ENCODE measurements at places on chromosomes 1 and 21. TPM values are rescaled to one million over a fixed set of nuclear protein-coding genes. Genes with fewer than 3 reads are reported as not detected.

The CR1L gene
- polyA plus RNA-seq = not detected

The KRTAP13-2 gene
- not detected for polyA plus RNA-seq

The TTC39A gene
- polyA plus RNA-seq = 18.9 TPM

The MAP3K7CL gene
- 0.64 TPM for polyA plus RNA-seq

The ILF2 gene
- polyA plus RNA-seq = 178 TPM

The SPOCD1 gene
- 2.8 TPM for polyA plus RNA-seq

GRCh38 chr21:25858325-25858724 is 123.6 kb downstream of the GABPA start:
- H3K4me3 ChIP-seq = no peak overlapping the region
- no peaks in the 10 kb centered on the region for H3K36me3 ChIP-seq
- no peaks in the 10 kb centered on the region for H3K27me3 ChIP-seq
- no peak overlapping the region for H3K27ac ChIP-seq
- no peaks in the 10 kb centered on the region for H3K4me1 ChIP-seq
- DNase-seq = no peak

DNA sequence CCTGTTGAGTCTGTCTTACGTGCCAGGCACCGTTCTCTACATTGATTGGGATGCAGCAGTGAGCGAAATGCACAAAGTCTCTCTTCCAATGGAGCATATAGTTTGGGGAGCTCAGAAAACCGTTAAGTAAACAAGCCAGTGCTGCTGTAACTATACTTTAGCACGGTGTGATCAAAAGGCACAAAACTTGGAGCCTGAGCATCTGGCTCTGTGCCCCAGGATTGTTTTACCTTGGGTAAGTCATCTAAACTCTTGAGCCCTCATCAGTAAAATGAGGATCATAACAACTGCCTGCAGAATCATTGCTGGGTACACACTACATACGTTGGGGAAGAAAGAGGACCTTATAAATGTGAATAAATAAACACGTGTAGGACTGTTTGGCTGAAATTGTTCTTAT is 1.8 kb downstream of the HHIPL2 start:
- H3K4me1 ChIP-seq = peaks cover 9% of the 10 kb centered on the region
- no peak overlapping the region for H3K4me3 ChIP-seq
- no peaks in the 10 kb centered on the region for H3K27me3 ChIP-seq
- no peaks in the 10 kb centered on the region for H3K36me3 ChIP-seq
- H3K27ac ChIP-seq = no peak overlapping the region

GRCh38 chr1:34396042-34396441 is 219.3 kb downstream of the C1orf94 start:
- no peaks in the 10 kb centered on the region for H3K27me3 ChIP-seq
- H3K36me3 ChIP-seq = no peaks in the 10 kb centered on the region
- no peak overlapping the region for H3K4me3 ChIP-seq
- H3K4me1 ChIP-seq = no peaks in the 10 kb centered on the region
- no peak for DNase-seq

- H3K4me1 ChIP-seq = no peaks in the 10 kb centered on the region
- no peak overlapping the region for H3K27ac ChIP-seq
- DNase-seq = no peak
Measured at GRCh38 chr1:199312626-199313025, 673.8 kb downstream of the PTPRC start.

DNA sequence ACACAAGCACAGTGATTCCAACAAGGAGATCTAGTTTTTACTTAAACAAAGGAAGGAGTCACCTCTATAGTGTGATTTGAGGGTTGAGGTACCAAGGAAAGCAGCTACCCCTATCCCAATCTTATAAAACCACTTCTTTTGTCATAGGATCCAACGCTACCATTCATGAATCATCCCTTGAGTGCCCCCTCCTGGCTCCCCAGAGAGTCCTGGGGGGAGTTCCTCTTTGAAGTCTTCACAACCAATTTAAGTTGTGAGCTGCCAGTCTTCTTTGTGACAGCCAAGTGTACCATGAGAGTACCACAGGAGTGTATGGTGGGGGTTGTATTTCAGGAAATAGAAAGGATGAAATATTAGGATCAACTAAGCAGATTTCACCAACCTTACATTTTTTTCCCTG is 39.1 kb upstream of the NHLH2 start:
- no peaks in the 10 kb centered on the region for H3K4me1 ChIP-seq
- no peaks in the 10 kb centered on the region for H3K27me3 ChIP-seq
- H3K4me3 ChIP-seq = no peak overlapping the region
- no peaks in the 10 kb centered on the region for H3K36me3 ChIP-seq
- DNase-seq = no peak

DNA sequence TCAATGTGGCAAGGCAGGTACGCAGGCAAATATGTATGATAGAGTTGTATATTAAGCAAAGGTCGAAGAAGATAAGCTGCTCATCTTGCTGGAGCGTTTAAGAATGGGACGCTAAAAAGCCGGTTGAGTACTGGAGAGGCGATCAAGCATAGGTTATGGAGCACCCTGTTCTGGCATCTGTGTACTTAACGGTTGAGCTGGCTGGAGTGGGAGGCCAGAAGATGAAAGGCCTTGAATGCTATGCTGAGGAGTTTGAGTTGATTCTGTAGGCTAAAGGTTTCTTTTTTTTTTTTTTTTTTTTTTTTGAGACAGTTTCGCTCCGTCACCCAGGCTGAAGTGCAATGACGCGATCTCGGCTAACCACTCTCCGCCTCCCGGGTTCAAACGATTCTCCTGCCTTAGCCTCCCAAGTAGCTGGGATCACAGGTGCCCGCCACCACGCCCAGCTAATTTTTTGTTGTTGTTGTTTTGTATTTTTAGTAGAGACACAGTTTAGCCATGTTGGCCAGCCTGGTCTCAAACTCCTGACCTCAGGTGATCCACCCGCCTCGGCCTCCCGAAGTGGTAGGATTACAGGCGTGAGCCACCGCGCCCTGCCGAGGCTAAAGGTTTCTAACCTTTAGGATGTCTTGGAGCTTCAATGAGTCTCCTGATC is 850 bp upstream of the KHDC4 start:
- H3K36me3 ChIP-seq = peaks cover 4% of the 10 kb centered on the region
- peak overlapping the region; percentile 90 for H3K27ac ChIP-seq
- no peaks in the 10 kb centered on the region for H3K27me3 ChIP-seq
- no peak for DNase-seq
- peak overlapping the region; percentile 25 for H3K4me3 ChIP-seq

DNA sequence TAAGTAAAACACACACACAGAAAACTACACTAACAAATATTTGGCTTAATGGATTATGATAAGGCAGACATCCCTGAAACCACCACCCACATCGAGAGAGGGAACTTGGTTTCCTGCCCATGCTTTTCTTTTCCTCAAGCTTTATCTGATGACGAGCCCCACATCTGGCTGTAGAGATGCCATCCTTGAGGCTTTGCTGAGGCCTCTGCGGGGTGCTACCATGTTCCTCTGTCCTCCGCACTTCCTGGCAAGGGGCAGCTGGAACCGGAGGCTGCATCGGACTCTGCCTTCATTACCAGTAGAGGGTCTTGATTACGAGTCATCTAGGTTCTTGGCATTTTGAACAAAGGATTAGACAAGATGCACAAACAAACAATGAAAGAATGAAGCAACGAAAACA is 21.7 kb upstream of the C1orf174 start:
- H3K36me3 ChIP-seq = no peaks in the 10 kb centered on the region
- H3K27me3 ChIP-seq = no peaks in the 10 kb centered on the region
- DNase-seq = no peak
- no peak overlapping the region for H3K27ac ChIP-seq
- H3K4me3 ChIP-seq = no peak overlapping the region
- H3K4me1 ChIP-seq = no peaks in the 10 kb centered on the region

GRCh38 chr1:162753998-162754585 is 36.4 kb upstream of the HSD17B7 start:
- no peak for DNase-seq
- H3K27ac ChIP-seq = no peak overlapping the region
- no peaks in the 10 kb centered on the region for H3K36me3 ChIP-seq
- no peaks in the 10 kb centered on the region for H3K27me3 ChIP-seq
- no peaks in the 10 kb centered on the region for H3K4me1 ChIP-seq

DNA sequence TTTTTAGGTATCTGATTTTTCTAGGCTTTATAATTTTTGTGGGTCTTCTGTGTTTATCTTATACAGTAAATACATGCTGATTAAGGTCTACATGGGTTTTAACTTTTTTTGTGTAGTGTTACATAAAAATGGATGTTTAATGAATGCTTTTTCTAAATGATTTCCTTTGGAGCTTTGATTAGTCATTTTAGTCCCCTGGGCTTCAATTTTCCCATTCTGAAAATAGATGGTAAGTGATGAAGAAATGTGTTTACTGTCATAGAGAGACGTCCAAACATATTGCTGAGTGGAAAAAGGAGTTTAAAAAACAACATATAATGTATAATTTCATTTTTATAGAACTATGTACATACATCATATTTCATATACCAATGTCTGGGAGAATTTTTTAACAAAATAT is 140.9 kb upstream of the HMCN1 start:
- no peak overlapping the region for H3K27ac ChIP-seq
- no peak overlapping the region for H3K4me3 ChIP-seq
- peaks cover 19% of the 10 kb centered on the region for H3K4me1 ChIP-seq

- H3K4me3 ChIP-seq = no peak overlapping the region
- H3K4me1 ChIP-seq = peaks cover 21% of the 10 kb centered on the region
- H3K27me3 ChIP-seq = no peaks in the 10 kb centered on the region
- H3K36me3 ChIP-seq = no peaks in the 10 kb centered on the region
Measured at GRCh38 chr1:26094076-26094669, 17.5 kb upstream of the PDIK1L start.

DNA sequence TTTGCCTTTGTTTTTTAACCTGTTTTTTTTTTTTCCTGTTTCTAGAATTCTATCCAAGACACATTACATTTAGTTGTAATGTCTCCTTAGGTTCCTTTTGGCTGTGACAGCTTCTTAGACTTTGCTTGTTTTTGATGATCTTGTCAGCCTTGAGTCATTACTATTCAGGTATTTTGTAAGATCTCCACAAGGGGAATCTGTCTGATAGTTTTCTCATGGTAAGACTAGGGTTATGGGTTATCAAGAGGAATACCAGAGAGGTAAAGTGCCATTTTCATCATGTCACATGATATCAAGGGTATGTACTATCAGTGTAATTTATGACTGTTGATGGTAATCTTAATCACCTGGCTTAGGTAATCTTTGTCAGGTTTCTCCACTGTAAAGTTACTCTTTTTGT is 99.1 kb upstream of the GFI1 start:
- H3K27ac ChIP-seq = no peak overlapping the region
- no peaks in the 10 kb centered on the region for H3K36me3 ChIP-seq
- no peak for DNase-seq
- no peak overlapping the region for H3K4me3 ChIP-seq

DNA sequence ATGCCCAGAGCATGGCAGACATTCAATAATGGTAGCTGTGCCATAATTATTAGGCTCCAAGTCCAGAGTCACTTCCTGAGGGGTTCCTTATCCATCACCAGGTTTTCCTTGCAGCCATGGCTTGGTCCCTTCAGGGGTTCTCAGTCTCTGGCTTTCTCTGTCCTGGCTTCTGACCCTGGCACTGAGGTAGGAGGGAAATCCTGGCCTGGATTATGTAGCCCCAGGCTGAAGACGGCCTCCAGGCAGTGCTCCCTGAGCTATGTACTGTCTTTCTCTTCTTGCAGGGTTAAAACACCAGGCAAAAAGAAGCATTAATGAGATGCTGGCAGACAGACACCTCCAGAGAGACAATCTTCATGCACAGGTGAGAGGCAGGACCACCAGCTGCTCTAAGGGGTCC is 9.5 kb upstream of the PADI3 start:
- no peaks in the 10 kb centered on the region for H3K36me3 ChIP-seq
- peak; percentile 72 for DNase-seq
- no peak overlapping the region for H3K4me3 ChIP-seq
- no peaks in the 10 kb centered on the region for H3K4me1 ChIP-seq
- no peak overlapping the region for H3K27ac ChIP-seq
- H3K27me3 ChIP-seq = no peaks in the 10 kb centered on the region

- peaks cover 98% of the 10 kb centered on the region for H3K27me3 ChIP-seq
- H3K4me3 ChIP-seq = no peak overlapping the region
- H3K4me1 ChIP-seq = peaks cover 26% of the 10 kb centered on the region
- H3K27ac ChIP-seq = no peak overlapping the region
- no peak for DNase-seq
- H3K36me3 ChIP-seq = no peaks in the 10 kb centered on the region
Measured at GRCh38 chr21:36698385-36698980, 432 bp upstream of the SIM2 start.

GRCh38 chr1:106700211-106700610 is 356.3 kb upstream of the PRMT6 start:
- no peak overlapping the region for H3K4me3 ChIP-seq
- DNase-seq = no peak
- H3K27me3 ChIP-seq = no peaks in the 10 kb centered on the region
- H3K27ac ChIP-seq = no peak overlapping the region
- H3K36me3 ChIP-seq = no peaks in the 10 kb centered on the region
- no peaks in the 10 kb centered on the region for H3K4me1 ChIP-seq

GRCh38 chr1:204885790-204886189 is 15.1 kb downstream of the NFASC start:
- H3K36me3 ChIP-seq = no peaks in the 10 kb centered on the region
- no peak overlapping the region for H3K27ac ChIP-seq
- H3K4me3 ChIP-seq = no peak overlapping the region
- DNase-seq = no peak

GRCh38 chr1:35364741-35365140 is 96.2 kb downstream of the ZMYM4 start:
- H3K27me3 ChIP-seq = no peaks in the 10 kb centered on the region
- no peaks in the 10 kb centered on the region for H3K4me1 ChIP-seq
- no peak overlapping the region for H3K4me3 ChIP-seq
- no peak overlapping the region for H3K27ac ChIP-seq
- DNase-seq = no peak

DNA sequence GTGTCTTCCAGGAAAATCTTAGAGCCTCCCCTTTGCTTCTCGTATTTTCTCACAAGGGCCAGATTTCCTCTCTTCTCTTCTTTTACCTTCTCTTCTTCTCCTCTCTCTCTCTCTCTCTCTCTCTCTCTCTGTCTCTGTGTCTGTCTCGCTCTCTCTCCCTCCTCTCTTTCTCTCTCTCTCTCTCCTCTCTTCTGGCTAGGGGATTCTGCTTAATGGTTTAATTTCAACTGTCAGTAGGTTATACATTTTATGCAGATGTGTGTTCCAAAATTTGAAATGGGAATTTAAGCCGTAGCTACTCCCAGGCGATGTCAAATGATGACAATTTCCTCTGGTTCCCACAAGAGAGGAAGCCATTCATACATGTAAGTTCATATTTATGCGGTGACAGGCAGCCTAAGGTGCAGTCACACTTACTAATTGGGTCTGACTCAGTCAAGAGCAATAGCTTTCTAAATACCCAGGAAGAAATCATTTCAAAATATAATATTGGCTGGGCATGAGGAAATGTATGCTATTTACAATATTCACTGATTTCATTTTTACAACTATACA is 1.4 kb downstream of the DSCAM start:
- no peak for DNase-seq
- H3K27me3 ChIP-seq = peaks cover 47% of the 10 kb centered on the region
- H3K27ac ChIP-seq = no peak overlapping the region
- H3K4me3 ChIP-seq = no peak overlapping the region
- no peaks in the 10 kb centered on the region for H3K36me3 ChIP-seq

- H3K27ac ChIP-seq = peak overlapping the region; percentile 53
- H3K27me3 ChIP-seq = no peaks in the 10 kb centered on the region
- H3K36me3 ChIP-seq = no peaks in the 10 kb centered on the region
- no peak for DNase-seq
Measured at GRCh38 chr21:25836396-25836795, 101.6 kb downstream of the GABPA start.

Data from hepatocyte (in vitro differentiated cells).